ENCODE measurements at places on chromosomes 2 and 18.

GRCh38 chr2:36044411-36044810 is 311.2 kb upstream of the CRIM1 start:
- no peak for DNase-seq

DNA sequence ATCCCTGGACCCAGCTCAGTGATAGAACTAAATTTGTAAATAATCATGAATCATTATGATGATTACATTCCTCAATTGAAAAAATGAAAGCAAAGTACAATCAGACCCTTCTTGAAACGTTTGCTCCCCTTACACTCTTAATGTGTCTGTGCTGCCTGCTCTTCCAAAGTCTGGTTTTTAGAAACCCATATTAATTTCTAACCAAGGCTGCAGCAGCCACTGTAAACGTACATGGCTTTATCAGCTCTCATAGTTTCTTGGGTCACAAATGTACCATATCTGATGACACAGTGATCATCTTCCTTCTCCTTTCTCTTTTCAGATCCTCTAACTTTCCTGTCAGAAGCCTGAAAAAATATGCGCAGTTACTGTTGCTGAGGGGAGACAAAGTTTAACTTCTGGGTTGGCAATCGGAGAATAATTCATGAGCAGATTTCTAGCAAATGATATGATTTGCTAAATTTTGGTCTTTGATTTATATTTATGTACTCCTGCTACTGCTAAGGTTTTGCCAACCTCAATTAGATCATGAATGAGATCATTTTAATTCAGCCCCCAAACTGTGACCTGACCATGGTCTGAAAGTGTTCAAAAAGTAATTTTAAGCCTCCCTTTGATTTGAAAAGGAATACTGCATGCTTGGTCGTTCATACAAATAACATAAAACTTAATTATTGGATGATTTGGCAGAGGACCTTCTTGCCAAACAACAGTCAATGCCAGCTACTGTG is 12.3 kb downstream of the ZEB2 start:
- DNase-seq: no peak

GRCh38 chr18:45376193-45376592 is 239.1 kb upstream of the SLC14A2 start:
- DNase-seq: no peak

- no peak for DNase-seq
Observed at GRCh38 chr2:176518823-176519222, 249.6 kb downstream of the MTX2 start.

- no peak for DNase-seq
Observed at GRCh38 chr2:75007819-75008218, 49.4 kb downstream of the POLE4 start.

DNA sequence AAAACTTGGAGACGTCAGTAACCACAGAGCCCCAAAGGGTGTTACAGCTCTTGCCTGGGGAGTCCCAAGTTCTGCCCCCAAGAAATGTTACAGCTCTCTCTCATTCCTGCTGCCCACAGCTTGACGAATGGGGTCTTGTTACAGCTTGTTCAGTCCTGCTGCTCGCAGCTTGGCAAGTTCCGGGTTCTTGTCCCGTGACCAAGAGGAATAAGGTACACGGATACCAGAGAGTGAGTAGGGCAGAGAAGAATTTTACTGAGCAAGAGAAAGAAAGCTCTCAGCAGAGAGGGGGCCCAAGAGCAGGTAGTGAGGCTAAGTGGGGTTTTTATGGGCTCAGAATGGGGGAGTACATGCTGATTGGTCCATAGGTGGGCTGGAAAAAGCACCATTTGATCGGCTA is 27.2 kb downstream of the SLC39A6 start:
- no peak for DNase-seq

DNA sequence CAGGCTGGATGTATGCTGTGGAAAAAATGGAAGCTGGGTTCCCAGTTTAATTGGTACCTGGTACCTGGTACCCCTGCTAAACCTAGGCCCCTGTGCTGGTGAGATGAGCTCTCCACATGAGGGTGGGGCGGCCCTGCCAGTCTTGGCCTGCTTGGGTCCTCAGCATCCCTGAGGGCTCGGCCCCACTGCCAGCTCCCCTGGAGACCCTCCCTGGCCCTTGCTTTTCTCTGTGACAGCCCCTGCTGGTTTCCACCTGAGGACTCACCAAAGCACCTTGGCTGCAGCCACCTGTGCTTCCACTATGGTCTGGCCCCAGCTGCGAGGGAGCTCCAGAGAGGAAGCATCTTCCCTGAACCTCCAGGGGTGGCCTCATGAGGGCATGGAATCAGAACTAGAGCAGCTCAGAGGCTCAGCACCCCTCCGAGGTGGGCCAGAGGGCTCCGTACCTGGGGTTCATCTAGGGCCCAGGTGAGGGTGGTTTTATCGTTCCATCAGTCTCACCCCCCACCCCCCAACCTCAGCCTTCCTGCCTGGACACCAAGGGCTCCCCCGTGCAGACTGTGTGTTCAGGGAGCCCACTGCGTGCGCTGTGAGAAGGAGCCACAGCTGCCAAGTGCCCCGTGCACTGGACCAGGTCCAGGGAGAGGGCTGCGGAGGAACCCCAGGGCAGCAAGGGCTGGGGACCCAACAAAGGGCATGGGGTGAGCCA is 23.7 kb upstream of the HDAC4 start:
- DNase-seq: no peak

GRCh38 chr2:120425014-120425413 is 79.1 kb downstream of the INHBB start:
- DNase-seq: no peak

- no peak for DNase-seq
Observed at GRCh38 chr2:155157065-155157464, 458.6 kb downstream of the KCNJ3 start.

- no peak for DNase-seq
Observed at GRCh38 chr18:24837066-24837465, 376.6 kb downstream of the HRH4 start.

- peak; percentile 31 for DNase-seq
Observed at GRCh38 chr18:31723990-31724711, 36.5 kb downstream of the SLC25A52 start.

DNA sequence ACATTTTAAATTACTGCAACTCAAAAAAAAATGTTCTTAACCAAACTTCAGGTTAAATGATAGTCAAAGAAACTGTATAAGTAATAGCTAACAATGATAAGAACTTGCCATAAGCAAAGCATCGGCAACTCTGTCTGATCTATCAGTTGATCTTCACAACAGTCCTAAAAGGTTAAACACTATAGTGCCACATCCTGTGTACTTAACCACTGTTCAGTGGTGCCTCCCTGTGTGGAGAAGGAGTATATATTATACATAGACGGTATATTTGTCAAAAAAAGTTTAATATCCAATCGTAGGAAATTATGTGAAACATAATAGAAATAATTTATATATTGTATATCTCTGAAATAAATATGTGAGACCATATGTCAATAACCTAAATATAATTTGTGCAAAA is 13.0 kb downstream of the DTNA start:
- no peak for DNase-seq

- no peak for DNase-seq
Observed at GRCh38 chr18:59674903-59675270, 22.3 kb downstream of the CCBE1 start.

- DNase-seq: no peak
Observed at GRCh38 chr18:67519592-67519991, 3.1 kb upstream of the DSEL start.

- no peak for DNase-seq
Observed at GRCh38 chr2:128639120-128639477, 320.4 kb upstream of the HS6ST1 start.

- no peak for DNase-seq
Observed at GRCh38 chr2:240286596-240286995, 146.1 kb upstream of the OTOS start.

DNA sequence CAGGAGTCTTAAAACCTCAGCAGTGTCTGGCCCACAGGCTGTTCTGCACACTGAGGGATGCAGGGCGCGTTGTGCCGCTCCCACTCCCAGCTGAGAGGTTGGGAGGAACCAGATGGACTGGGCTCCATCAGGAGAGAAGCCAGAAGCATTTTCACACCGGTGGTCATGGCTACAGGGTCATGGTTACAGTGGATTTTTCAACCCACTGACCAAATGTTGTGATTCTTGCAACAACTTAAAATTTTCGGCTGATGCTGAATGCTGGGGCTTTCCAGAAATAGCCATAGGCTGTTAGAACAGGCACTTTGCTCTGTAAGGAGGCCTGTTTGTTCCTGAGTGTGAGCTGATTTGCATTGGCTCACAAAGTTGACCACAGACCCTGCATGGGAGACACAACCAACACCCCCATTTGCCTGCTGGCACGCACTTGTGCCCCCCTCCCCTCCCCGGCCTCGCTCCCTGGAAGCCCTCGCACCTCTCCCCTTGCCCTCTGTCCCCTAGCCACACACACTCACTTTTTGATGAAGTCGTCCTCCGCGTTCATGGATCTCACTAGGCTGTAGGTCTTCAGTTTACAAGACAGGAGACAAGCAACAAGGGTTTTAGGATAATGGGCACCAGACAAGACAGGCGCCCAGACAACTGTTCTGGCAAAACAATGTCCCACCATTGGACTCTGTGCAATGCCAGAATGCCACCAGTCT is 3.4 kb downstream of the LPIN1 start:
- no peak for DNase-seq

GRCh38 chr2:11203480-11203879 is 48.2 kb downstream of the SLC66A3 start:
- DNase-seq: no peak

- no peak for DNase-seq
Observed at GRCh38 chr2:95388091-95388692, 14.3 kb upstream of the FAHD2A start.

DNA sequence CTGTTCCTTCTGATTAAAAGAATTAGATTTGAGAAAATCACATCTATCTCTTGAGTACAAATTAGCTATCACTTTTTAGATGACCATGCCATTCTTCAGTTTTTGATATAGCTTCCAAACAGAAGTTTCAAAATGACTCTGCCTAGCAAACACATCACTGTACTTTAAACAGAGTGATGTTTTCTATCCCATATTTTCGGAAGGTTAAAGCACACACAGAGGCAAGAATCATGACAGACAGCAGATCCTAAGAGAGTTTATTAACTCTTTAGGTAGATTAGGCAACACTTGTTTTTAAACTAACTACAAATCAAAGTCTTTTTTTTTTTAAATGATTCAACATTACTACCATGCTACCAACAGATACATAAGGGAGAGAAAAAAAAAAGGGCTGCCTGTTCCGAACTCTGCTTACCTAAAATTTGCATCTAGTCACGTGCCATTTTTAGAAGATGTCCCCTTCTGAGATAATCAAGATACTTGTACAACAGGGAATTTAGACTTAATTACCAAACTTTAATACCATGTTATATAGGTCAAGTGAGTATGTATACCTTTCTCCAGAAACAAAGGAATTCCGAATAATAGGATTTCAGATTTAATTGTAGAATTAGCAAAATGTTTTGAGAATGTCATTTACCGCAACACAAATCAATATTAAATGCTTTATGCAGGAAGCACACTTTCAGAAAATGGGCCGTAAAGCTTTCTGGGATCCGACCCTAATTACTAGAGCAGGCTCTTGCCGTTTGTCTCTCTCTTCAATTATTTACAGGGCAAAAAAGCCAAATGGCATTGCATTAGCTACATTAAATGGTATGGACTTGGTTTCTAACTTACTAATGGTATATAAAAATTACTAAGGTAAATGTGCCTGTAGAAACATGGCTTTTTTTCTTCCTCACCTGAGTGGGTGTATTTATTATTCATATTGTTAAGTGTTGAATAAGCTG is 2.6 kb downstream of the RBMS1 start:
- DNase-seq: no peak

DNA sequence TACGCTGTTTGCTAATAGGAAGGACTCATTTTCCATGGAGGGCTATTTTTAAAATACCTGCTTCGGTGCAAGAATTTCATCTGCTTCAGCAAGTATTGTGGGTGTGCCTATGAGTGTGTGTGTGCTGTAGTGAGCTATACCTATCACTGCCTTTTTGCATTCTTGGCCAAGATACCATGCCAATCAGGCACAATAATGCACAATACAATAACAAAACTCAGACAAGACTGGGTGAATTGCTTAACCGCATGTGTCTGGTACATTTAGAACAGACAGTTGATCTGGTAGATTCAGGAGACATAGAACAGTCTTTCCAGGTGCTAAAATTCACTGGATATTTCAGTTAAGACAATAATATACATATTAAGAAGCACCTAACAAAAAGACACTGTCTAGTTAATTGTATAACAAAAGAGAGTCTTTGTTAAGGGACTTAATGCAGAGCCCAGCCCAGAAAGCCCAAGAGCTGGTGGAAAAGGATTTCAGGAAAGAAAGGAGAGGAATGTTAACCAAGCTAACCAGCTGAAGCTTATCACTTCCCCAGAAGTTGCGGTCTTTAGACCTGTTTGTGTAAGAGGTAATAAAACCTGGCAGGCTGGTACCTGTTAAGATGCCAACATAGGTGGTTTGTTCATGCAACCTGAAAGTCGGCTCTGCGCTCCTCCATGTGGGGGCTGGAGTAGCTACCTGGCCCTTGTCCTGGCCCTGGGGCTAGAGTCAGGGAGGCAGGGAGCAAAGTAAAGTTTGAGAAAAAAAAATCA is 153.3 kb upstream of the RBMS1 start:
- no peak for DNase-seq

DNA sequence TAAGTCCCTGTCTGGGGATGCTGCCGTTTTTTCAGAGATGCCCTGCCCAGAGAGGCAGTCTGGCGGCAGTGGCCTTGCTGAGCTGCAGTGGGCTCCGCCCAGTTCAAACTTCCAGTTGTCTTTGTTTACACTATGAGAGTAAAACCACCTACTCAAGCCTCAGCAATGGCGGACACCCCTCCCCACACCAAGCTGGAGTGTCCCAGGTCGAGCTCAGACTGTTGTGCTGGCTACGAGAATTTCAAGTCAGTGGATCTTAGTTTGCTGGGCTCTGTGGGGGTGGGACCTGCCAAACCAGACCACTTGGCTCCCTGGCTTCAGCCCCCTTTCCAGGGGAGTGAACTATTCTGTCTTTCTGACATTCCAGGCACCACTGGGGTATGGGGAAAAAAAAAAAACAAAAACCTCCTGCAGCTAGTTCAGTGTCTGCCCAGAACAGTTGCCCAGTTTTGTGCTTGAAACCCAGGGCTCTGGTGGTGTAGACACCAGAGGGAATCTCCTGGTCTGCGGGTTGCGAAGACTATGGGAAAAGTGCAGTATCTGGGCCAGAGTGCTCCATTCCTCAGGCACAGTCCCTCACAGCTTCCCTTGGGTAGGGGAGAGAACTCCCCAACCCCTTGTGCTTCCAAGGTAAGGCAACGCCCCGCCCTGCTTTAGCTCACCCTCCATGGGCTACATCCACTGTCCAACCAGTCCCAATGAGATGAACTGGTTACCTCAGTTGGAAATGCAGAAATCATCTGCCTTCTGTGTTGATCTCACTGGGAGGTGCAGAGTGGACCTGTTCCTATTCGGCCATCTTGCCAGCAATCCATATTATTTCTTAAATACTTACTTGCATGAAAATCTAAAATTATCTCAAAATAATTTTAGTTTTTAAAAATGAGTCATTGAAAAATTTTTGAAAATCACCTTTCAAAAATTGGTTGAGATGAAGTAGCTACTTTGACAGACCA is 338.0 kb downstream of the OSR1 start:
- no peak for DNase-seq

GRCh38 chr2:174929786-174930185 is 75.4 kb downstream of the CHN1 start:
- DNase-seq: no peak

- DNase-seq: no peak
Observed at GRCh38 chr2:197097578-197098366, 171.3 kb upstream of the PGAP1 start.
